ENCODE measurements at places on chromosomes 5 and 9.

GRCh38 chr5:174236070-174236469, 190.6 kb downstream of the NSG2 start:
- DNase-seq = no peak

DNA sequence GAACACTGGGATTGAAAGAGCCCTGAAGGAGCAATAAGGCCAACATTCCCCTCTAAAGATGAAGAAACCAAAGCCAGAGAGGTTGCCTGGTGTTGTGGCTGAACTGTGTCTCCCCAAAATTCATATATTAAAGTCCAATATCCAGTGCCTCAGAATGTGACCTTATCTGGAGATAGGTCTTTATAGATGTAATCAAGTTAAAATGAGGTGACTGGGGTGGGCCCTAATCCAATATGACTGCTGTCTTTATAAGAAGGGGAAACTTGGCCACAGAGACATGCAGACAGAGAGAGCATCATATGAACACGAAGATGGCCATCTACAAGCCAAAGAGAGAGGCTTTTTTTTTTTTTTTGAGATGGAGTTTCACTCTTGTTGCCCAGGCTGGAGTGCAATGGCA, 66.9 kb upstream of the PLPP1 start:
- no peak for DNase-seq

DNA sequence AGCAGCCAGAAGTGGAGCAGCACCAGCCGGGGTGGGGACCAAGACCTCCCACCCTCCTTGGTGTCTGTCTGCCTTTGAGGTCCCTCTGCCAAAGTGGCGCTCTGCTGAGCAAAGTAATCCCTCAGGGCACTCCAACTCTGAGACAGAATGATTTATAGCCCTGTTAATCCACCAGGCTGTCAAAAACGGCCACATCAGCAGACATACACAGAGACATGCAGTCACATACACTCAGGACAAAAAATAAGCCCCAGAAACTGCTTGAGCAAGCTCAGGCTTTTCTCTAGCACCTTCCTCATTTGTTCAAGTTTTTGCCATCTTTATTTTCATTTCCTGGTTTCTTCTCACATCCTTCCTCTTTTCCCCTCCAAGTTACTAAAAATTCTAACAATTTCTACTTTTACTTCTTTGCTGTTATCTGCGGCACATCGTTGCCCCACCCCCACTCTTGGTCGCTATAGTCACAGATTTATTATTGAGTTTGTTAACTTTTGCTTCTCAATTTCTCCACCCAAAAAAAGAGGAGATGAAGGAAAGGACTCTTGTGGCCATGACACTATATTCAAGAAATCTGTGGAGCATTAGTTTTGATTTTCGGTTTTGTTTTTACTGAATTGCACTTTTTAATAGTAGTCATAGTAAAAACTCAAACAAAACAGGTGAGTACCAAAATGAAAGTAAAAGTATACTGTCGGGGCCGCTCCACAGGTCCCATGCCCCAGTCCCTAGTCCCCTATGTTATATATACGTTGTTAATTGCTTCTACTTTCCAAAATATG, 17.4 kb upstream of the ADRB2 start:
- DNase-seq = no peak

- no peak for DNase-seq
Observed at GRCh38 chr5:158177146-158177545, 318.2 kb upstream of the CLINT1 start.

DNA sequence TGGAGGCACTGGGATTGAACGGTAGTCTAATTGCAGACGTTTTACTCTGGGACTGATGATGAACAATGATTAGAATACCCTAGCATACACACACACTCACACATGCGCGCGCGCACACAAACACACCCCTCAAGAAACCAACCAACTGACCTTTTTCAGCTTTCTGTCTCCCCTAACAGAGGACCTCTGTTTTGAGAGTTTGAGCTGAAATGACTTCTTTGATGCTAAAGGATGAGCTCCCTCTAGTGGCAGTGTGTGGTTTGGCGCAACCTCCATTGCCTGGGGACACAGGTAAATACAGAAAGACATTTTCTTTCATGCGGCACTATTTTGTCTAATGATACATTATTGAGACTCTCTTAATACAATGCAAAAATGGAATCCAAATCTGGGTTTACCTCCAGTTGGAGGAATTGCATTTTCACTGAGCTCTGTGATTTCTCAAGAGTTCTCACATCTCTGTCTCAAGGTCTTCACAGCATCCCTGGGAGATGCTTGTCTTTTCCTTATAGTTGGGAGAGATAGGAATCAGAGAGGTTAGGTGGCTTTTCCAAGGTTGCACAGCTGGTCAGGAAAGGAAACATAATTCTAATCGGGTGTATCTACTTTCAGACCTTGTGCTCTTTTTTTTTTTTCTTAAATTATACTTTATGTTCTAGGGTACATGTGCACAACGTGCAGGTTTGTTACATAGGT, 187.5 kb downstream of the TMEM38B start:
- no peak for DNase-seq

DNA sequence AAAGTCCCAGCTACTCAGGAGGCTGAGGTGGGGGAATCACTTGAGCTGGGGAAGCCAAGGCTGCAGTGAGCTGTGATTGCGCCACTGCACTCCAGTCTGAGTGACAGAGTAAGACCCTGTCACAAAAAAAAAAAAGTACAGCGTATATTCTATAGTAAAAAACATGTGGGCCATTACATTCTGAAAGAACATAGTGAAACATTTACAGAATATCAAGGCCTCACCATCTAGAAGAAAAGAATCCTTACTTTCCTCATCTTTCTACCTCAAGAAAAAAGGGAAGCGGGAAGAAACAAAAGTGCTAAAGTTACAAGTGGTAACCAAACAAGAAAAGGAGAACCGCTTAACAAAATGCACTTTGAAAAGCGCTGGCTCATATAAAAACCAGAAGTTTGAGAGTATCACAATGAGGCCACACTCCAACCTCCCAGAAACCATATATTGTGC, 5.7 kb upstream of the SYK start:
- DNase-seq = no peak

DNA sequence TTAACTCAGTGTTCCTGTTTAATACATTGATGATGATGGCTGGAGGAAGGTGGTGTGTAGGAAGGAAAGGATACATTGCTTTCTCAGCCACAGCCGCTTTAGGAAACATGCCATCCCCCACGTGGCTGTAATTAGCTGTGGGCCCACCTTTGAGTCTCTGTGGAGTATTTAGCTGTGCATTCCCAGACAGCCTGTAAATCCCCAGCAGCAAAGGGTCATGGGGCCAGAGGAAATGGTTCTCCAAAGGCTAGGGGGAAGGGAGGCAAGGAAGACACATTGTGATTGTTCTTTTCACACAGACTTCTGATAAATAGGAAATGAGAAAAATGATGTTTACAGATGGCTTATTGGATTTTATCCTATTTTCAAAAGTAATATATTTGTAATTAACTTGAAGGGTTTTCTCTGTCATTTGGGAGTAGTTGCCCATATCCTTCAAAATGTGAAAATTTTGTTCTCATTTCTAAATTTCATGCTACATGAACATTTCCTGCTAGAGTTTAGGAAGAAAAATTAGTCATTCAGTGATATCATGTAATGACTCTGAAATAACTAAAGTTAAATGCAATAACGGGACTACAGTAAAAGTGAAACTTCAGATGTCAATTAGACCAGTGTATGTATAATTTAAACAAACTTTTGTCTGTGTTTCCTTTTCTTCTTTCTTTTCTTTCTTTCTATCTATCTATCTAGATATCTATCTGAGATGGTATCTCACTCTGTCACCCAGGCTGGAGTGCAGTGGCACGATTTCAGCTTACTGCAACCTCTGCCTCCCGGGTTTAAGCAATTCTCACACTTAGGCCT, 24.3 kb upstream of the F2R start:
- DNase-seq = no peak

DNA sequence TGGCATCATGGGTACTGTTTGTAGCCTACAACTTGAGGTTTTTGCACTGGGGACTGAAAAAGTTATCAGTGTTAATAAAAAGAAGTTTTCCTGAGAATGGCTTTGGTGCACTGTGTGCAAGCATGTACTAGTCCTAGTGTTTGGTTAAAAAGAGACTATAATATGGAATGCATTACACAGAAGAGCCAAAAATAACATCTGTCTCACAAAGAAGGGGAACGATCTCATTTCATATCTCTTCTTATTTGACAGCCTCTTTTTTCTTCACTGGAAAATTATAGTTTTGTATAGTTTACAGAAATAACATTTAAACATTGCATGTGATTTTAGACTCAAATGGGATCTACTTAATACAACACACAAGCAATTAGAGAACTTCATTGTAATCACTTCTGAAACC, 127.0 kb upstream of the GDNF start:
- no peak for DNase-seq

- no peak for DNase-seq
Observed at GRCh38 chr9:122477346-122477745, 380 bp downstream of the OR1J1 start.

DNA sequence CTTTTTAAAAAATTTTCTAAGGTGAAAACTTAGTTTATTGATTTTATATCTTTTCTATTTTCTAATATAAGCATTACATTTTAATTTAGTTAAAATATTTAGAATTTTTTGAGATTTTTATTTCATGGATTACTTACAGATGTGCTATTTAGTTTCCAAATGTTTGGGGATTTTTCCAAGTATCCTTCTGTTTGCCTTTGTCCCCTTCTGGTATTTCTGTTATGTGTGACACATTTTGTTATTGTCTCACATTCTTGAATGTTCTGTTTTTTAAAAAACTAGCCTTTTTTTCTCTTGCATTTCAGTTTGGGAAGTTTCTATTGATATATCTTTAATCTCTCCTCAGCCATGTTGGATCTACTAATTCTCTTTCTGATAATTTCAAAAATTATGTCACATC, 234.9 kb downstream of the FAM170A start:
- DNase-seq = no peak

DNA sequence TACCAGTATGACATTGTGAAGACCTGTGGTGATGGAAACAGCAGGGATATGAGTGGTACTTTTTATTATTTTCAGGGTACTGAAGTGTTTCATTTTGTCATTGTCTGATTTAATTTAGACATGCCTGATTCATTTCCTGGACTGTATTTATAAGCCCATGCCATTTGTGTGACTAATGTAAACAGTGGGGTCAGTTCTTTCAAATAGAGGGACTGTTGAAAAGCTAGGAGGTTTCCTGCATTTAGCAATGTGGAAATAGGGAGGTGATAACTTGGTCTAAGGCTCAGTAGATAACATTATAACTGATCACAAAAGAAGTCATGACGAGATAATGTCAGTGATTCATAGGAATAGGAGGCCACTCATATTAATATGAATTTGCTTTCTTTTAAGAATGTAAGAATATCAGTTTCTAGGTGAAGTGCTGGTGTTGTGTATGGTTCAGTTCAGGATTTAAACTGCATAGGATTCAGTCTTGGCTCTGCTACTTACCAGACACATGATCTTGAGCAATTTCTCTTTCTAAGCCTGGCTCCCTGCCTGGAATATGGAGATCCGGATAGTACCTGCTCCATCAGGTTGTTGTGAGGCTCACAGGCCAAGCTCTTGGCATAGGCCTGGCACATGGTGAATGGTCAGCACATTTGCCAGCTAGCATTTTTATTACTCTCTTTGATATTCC, 7.5 kb downstream of the RASGRF2 start:
- no peak for DNase-seq

All from D721Med (cell line).